Activated CD8-positive, alpha-beta memory T cell treated with anti-CD3 and anti-CD28 coated beads for 4 hours (primary cell): ENCODE measurements at places on chromosomes 6 and 20.

- DNase-seq, result no peak
Observed at GRCh38 chr20:10472871-10473270, 37.8 kb downstream of the SLX4IP start.

DNA sequence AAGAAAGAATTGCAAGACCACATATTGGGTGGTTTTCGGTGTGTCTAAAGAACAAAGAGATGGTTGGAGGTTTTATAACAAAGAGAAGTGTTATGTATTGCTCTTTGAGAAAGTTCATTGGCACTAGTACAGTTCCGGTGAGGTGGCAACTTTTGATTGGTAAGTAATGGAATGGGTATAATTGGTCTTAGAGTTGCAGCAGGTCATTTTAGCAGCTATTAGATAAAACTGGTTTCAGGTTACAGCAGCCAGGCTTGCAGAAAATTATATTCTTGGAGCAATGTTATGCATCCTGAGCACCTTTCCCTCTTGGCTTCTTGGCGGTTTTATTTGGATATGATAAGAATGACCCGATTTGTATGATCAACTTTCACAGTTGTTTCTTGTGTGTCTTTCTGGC, 12.3 kb upstream of the SSTR4 start:
- no peak for DNase-seq

DNA sequence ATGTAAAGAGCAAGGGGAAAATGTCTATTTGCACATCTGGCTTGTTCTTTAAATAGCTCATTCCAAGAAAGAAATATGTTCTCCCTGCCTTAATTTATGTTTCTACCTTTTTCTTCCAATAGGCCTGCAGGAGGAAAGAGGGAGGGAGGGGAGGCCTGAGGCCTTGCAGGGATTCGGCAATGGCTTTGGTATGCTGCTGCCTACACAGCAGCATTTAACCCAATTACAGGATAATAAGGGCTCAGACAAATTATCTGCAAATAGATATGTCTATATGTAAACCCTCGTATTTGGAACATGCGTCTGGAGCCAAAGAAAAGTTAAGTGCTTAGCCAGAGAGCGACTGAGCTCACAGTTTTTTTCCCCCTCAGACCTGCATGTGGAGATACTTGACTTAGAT, 277.2 kb downstream of the CDC5L start:
- DNase-seq, result no peak

DNA sequence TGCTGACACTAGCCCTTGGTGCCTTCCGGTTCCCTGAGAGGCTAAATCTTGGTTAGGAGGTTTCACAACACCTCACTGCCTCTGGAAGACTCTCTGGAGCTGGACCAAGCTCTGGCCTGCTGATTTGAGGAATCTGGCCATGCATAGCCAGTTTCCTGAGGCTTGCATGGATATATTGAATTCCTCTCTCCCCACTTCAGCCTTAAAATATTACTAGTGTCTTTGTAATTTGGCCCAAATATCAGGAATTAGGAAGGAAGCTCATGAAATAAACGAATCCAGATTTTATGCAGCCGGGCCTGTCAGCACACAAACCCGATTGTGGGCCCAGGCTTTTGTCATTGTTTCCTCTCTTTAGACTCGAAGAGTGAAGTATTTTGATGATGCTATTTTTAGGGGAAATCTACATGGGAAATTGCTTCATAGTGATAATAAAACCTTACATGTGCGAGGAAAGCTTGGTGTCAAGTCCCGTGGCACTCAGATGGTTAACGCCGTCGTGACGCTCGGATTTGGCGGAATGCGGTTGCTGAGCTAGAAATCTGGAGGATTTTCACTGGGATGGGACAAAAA, 144.4 kb downstream of the PHACTR3 start:
- no peak for DNase-seq

- no peak for DNase-seq
Observed at GRCh38 chr20:61935926-61936700, 129.6 kb downstream of the TAF4 start.

DNA sequence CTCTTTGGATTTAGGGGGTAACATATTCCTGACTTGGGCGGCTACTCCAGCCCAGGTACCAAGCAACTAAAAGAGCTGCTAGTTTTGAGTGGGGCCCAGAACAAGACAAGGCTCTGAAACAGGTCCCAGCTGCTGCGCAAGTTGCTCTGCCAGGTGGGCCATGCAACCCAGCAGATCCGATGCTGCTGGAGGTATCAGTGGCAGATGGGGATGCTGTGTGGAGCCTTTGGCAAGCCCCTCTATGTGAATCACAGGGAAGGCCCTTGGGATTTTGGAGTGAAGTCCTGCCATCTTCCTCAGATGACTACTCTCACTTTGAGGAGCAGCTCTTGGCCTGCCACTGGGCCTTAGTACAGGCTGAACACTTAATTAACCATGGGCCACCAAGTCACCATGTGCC, 43.7 kb upstream of the VSX1 start:
- no peak for DNase-seq

- DNase-seq, result no peak
Observed at GRCh38 chr6:144777249-144777648, 492.1 kb downstream of the UTRN start.

- DNase-seq, result no peak
Observed at GRCh38 chr6:17416806-17417205, 23.4 kb downstream of the CAP2 start.

DNA sequence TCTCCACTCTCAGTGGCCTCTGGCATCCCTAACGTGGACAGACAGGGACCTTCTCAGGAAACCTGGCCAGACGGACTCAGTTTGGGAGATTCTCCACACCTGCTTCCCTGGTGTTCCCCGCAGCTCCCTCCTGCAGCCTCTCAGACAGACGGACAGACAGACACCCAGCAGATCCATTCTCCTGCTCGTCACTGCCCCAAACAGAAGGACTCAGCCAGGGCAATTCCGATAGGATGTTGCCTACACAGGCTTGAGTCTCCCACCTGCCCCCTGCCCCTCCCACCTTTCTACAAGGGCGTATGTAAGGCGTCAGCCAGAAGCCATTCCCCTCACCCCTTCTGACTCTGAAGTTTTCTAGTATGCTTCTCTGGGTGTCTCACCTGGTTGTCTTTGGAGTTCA, 428 bp downstream of the CCM2L start:
- DNase-seq, result no peak

DNA sequence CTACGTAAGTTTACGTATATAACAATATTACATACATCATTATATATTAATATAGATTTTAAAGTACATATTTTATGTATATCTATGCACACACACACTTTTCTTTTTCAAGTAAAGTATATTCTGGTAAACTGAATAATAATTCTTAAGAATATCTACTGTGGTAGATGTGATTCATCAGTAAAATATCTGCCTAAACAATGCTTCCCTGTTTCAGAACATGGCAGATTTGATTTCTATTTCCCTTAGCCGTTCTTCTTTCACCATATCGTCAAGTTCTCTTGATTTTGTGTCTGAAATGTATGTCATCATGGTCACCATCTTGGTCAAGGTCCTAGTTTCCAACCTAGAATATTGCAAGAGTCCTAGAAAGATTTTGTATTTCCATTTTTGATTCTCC, 195.6 kb downstream of the HDGFL1 start:
- DNase-seq, result no peak

GRCh38 chr6:112176175-112176574, 78.2 kb downstream of the LAMA4 start:
- no peak for DNase-seq

GRCh38 chr20:24985802-24986201, 6.7 kb downstream of the APMAP start:
- no peak for DNase-seq
